ENCODE measurements at places on chromosomes 5 and 9.

GRCh38 chr9:127905004-127905728 is 5.8 kb upstream of the ST6GALNAC6 start:
- no peak for DNase-seq

GRCh38 chr5:65468633-65469032 is 13.1 kb downstream of the ADAMTS6 start:
- DNase-seq = no peak

GRCh38 chr9:107810461-107810961 is 320.9 kb upstream of the KLF4 start:
- DNase-seq = no peak

- no peak for DNase-seq
Observed at GRCh38 chr5:141735823-141736222, 53.8 kb upstream of the ARAP3 start.

DNA sequence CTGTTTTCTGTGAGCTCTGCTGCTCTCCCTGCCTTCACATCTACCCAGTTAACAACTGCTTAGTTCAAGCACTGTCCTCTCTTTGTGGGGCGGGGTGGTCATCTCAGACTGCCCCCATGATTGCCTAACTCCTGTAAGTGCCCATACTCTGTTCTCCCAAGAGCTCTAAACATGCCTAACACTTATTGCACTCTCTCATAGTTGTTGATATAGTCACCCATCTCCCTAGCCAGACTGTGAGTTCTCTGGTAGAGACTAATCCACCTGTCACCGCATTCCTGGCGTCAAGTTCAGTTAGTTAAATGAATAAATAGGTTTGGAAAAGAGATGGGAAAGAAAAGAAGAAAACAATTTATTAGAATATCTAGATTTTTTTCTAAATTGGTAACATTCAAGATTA is 18.3 kb upstream of the MUSK start:
- DNase-seq = no peak

DNA sequence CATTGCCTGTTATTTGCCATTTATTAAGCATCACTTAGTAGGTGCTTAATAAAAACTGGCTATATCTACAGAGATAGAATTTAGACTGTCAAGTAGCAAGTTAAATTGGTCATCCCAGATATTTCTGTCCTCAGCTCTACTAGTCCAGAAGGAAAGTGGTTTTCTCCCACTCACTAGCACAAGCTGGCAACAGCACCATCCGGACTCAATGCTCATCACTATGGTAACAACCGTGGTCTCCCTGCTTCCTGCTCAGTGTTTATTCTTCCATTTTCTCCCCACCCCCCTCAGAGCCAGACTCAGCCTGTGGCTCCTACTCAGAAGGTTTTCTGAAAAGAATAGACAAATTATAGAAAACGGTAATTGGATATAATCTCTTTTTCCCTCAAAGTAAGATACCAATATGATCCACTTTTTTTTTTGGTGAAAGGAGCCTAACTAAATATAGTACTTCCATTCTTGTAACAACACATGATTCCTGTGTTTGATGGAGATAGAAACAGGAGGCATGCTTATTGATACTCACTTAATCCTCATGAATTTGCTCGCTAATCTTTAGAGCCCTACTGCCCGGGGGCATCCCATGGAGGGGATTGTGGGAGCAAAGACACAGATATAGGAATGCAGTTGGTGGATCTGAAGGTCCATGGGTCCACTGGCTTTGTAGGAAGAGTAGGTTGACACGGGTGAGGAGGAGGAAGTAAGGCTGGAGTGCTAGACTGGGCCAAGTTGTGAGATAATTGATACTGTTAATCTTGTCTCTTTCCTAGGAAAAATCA is 191.4 kb downstream of the MAN2A1 start:
- no peak for DNase-seq

DNA sequence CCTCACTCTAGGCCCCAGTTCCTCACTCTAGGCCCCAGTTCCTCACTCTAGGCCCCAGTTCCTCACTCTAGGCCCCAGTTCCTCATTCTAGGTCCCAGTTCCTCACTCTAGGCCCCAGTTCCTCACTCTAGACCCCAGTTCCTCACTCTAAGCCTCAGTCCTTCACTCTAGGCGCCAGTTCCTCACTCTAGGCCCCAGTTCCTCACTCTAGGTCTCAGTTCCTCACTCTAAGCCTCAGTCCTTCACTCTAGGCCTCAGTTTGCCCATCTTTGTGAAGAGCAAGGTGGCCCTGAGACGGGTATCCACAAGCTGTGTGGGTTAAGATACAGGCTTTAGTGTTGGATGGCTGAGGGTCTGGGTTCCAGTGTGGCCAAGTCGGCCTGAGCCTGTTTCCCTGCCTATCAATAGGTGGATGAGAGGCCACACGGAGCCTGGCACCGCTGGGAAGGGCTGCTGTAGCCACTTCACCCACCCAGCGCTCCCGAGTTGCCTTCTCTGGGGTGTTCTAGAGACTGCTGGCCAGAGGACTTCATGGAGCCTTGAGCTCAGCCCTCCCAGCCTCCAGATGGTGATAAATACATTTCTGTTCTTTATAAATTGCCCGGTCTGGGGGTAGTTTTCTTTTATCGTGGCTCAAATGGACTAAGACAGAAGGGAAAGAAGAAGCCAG is 150.2 kb downstream of the RXRA start:
- no peak for DNase-seq

GRCh38 chr9:92275541-92275940 is 18.0 kb downstream of the IARS1 start:
- DNase-seq = no peak

GRCh38 chr5:53039855-53040254 is 50.7 kb downstream of the ITGA2 start:
- DNase-seq = no peak

- DNase-seq = no peak
Observed at GRCh38 chr5:134125039-134126015, 10.8 kb downstream of the TCF7 start.

DNA sequence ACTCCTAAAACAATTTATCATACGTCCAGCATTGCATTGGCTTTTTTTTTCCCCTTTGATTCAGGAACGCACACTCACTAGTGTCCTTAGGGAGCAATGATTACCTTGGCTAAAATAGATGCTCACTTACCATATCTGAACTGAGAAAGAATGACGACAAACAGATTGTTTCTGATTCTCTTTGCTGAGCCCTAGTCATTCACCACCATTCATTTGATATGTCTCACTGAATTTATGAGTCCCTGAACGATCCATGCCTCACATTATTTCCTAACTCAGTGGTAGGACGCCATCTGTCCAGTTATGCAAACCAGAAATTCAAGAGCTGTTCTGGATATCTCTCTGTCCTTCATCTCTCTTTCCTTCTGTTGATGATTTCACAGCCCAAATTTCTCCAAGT is 39.3 kb upstream of the DAB2 start:
- DNase-seq = no peak

- DNase-seq = no peak
Observed at GRCh38 chr9:135103001-135103446, 15.6 kb downstream of the OLFM1 start.

GRCh38 chr5:139341689-139342422 is at the start of gene PAIP2:
Gene PAIP2, plus strand, starts transcription at chr5:139341854. Its CDS starts 21,931 bp downstream, at chr5:139363785.
- peak; percentile 97 for DNase-seq

GRCh38 chr9:102841376-102841775 is 153.8 kb upstream of the CYLC2 start:
- DNase-seq = no peak

- no peak for DNase-seq
Observed at GRCh38 chr5:168215646-168216045, 75.8 kb upstream of the WWC1 start.

- no peak for DNase-seq
Observed at GRCh38 chr5:173025651-173026050, 30.5 kb upstream of the CREBRF start.

- DNase-seq = no peak
Observed at GRCh38 chr5:43802119-43802518, 199.1 kb downstream of the NNT start.

DNA sequence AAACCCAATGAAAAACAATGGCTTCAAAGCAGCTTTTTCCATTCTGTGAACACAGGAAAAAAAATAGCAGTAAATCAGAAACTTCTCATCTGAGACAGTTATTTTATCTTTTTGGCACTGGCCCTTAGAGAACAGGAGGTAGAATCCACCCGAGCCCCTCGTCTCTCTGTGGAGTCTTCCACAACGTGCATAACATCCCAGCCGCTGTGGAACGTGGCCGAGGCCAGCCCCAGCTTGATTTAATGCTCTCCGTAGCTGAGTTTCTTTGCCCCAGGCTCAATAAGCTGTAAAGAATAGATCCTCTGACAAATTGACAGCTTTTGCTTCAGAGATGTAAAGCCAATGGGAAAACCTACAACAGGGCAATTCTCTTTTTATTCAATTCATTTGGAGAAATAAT is 107.9 kb upstream of the DAP start:
- no peak for DNase-seq

DNA sequence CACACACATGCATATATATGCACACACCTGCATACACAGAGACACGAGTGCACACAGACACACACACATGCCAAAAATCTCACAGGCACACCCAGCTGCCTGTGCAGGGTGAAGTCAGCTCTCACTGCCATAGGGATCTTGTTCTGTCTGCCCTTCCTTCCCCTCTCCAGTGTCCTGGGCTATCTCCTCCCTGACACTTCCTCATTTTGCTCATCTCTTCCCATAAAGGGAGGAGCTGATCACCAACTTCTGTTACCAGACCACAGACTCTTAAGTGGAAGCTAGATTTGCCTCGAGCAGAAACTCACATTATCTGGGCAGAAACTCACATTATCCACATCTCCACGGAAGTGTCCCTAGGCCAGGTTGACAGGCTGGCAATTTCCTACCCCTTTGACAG is 28.7 kb downstream of the LCP2 start:
- DNase-seq = no peak

DNA sequence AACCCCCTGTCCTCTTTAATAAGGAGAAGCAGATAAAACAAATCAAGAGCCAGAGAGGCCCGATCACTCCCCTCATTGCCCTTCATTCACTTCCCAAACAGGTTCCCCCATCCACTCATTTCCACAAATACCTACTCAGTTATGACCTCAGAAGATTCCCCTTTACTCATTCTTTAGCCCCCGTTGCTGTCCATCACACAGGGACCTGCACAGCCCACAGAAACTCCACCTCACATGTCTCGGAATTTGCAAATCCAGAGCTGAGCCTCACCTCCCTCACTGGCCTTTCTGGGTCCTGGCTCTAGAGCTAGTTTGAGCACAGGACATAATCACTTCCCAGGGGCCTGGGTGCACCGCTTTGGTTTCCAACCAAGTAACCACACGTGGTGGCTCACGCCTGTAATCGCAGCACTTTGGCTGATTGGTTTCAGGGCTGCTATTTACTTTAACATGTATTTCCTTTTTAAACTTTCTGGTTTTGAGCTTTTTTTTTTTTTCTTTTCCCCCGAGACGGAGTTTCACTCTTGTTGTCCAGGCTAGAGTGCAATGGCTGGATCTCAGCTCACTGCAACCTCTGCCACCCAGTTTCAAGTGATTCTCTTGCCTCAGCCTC is 17.8 kb downstream of the ATP6V0E1 start:
- DNase-seq = no peak

DNA sequence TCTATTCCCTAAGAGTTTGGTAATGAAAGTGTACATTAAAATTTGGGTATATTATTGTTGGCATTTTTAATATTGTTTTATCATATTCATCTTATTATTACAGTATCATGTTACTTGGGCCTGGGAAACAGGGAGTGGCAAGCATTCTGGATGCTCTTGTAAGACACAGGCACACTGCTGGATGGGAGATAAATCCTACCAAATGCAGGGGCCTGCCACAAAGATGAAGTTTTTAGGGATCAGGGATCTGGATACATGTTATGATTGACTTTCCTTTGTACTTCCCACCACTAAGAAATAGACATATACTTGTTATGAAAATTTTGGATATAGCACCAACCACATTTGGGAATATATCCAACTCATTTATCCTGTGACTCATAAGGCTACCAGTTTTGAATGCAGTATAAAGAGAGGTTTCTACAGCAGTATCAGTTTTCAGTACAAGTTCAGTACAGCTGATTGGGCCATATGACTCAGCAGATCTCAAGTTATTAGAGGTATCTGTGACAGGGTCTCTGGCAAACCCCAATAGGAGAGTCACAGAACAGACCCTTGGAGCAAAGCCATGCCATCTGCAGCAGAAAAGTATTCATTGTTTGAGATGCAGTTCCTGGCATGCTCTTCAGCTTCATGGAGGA is 360.1 kb downstream of the DMAC1 start:
- no peak for DNase-seq

DNA sequence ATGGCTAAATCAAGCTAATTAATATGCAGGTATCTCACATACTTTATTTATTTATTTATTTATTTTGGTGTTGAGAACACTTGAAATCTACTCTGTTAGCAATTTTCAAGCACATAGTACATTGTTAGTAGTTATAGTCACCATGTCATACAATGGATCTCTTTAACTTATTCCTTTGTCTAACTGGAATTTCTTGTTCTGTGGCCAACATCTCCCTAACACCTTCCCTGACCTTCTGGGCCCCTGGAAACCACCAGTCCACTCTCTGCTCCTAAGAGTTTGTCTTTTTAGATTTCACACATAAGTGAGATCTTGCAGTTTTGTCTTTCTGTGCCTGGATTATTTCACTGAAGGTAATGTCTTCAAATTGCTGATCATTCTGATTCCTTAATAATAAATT is 229.1 kb downstream of the SEMA5A start:
- no peak for DNase-seq

DNA sequence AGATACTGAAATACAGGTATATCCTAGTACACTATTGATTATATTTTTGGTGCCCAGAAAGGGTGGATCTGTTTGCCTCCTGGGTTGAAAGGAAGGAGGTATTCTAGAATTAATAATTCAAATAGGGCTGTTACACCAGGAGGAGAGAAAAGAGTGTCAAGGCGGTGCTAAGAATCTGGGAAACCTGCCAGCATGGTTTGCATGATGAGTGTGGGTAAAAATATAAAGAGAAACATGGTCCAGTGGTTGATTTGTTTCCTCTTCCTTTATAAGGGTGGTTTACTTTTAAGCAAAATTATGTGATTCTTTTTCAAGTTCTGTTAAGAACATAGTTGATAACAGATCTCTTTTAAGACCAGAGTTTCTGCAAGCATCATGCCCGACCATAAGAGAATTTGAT is 69.4 kb upstream of the NFIB start:
- DNase-seq = no peak

DNA sequence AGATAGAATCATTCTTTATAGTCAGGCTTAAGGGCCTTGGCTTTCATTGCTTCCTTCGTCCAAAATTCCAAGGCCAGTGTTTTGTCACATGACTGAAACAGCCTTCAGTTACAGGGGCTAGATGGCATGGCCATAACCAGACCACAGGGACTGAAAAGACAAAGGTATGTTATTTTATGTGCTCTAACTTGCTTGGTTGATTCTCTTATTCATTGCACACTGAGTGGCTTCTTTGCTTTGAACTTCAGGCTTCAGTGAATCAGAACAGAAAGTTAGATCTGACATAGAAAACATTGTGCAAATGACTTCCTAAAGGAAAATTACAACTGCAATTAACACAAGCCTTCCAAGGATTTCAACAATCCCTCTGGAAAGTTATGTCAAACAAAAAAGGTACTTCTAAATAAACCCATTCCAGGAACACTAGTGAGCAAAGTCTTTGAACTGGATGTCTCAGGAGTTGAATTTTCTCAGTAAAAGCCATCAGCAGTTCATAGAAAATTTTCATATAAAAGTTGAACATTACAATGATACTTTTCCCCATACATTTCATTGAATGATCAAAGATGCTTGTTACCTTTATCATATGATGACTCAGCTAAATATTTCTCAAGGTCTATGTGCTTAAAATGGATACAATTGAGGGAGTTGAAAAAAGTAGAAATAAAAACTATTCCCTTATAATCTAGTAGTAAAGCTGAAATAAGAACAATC is 355.3 kb downstream of the TMEM232 start:
- DNase-seq = no peak

GRCh38 chr5:78753093-78753531 is 104.5 kb upstream of the LHFPL2 start:
- no peak for DNase-seq

GRCh38 chr9:14992516-14992915 is 82.3 kb upstream of the FREM1 start:
- no peak for DNase-seq
